Progenitor cell of endocrine pancreas (in vitro differentiated cells): ENCODE measurements at places on chromosomes 3 and 15.

DNA sequence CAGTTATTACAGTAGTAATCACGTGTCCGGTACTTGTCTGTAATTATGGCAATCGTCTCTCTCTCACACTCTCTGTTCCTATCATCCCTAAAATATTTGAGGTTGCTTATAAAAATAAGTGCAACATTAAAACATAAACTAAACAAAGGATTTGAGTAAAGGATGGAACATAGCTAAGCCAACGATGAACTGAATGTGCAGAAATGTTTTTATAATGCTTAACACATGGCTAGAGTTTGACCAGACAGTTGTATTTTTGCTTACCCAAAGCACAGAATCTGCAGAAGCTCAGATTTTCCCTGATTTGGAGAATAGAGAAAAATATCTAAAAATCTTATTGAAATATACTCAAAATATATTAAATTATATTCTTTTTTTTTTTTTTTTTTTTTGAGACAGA is 1030.9 kb downstream of the NAALADL2 start:
- no peak for DNase-seq

GRCh38 chr15:91970142-91970541 is 116.6 kb downstream of the SLCO3A1 start:
- DNase-seq, result no peak

DNA sequence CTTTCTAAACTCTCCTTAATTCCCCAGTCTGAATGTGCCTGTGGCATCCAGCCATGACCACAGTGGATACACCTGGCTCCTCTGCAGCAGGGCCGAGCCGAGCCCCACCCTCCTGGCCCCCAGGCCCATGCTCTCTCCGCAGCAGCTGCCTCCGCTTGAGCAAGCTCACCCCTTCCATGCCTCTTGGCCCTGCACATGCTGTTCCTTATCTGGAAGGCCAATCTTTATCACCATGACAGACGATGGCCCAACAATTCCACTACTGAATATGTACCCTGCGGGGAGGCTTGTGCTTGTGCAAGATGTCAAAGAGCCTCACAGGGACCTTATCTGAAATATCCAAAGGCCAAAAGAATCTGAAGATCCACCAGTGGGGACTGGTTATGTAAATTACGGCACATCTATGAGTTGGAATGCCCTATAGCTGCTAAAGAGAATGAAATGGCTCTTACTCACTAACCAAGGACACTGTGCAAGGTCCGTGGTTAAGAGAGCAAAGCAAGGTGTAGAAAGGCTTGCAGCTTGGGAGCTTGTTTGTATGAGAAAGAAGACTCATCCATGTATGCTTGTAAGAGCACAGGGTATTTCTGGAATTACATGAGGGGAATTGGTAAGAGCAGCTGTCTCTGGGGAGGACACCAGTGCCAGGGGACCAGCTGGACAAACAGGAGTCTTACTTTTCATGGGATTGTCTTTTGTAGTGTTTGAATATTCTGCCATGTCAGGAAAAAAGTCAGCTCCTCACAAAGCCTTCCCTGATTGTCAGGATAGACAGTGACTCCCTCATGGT is 55.2 kb downstream of the WNT7A start:
- no peak for DNase-seq

GRCh38 chr3:128853826-128854225 is 25.6 kb upstream of the ACAD9 start:
- no peak for DNase-seq

DNA sequence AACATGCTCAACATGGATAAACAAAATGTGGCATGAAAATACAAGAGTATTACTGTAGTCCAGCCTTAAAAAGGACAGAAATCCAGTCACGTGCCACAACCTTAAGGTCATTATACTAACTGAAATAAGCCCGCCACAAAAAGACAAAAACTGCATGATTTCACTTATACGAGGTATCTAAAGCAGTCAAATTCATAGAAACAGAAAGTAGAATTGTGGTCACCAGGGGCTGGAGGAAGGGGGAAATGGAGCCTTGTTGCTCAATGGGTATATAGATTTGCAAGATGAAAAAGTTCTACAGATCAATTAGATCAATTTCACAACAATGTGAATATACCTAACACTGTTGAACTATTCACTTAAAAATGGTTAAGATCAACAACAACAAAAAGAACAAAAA is 7.4 kb downstream of the GLB1 start:
- DNase-seq, result no peak

DNA sequence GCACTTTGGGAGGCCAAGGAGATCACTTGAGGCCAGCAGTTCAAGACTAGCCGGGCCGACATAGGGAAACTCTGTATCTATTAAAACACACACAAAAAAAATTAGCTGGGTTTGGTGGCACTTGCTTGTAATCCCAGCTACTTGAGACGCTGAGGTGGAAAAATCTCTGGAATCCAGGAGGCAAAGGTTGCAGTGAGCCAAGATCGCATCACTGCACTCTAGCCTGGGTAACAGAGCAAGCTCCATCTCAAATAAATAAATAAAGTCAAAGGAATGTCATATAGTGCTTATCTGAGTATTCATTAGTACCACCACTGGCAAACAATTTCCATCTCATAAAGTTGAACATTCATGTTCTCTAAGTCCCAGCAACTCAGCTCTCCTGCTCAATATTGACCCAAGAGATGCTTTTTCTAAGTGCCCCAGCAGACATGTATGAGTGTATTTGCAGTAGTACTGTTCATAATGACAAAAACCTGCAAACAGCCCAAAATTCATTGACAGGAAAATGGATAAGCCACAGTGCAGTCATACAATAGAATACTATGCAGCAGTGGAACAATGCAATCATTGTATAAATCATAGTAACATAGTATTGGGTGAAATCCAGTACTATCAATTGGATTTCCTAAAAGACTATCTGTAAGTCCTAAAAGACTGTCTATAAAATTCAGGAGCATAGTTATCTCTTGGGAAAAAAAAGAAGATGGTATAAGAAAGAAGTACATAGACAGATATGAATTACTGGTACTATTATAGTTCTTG is 751.5 kb upstream of the LMCD1 start:
- no peak for DNase-seq

DNA sequence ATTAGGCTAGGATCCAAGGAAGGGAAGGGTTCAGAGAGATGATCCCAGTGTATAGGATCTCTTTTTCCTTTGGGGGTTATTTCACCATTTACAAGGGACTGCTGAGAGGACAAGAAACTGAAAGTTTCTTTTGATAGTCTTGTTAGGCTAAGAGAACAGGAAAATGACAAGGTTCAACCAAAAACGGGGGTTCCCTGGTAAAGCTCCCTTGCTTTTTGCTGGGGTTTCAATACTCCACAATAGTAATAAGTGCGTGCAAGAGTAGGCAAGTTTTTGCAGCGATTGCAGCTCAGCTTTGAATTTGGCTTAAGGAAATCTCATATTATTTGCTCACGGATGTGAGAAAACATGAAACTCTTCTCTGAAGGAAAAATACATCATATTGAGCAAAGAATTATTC is 18.8 kb upstream of the SUSD5 start:
- no peak for DNase-seq

DNA sequence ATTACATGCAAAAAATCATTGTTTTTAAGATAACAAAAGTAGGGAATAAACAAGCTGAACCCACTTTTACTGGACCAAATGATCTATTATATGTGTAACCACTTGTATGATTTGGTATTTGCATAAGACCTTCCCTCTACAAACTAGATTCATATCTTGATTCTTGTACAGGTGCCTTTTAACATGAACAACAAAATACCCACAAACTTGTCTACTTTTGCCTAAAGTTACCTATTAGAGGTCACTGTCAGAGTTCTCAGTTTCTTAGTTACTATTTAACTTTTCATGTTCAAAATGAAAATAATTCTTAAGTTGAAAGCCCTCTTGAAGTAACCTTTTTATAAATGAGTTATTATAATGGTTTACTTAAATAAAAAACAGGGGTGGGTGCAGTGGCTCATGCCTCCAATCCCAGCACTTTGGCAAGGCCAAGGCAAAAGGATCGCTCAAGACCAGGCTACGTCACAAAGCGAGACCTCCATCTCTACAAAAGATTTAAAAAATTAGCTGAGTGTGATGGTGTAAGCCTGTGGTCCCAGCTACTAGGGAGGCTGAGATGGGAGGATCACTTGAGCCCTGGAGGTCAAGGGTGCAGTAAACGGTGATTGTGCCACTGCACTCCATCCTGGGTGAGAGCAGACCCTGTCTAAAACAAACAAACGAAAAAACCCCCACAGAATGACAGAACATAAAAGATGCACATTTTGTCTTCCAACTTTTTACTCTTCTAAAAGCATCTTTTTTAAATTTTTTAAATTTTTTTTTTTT is 16.0 kb downstream of the ACTR8 start:
- no peak for DNase-seq

GRCh38 chr3:10142707-10143560 is 1.4 kb downstream of the VHL start:
- no peak for DNase-seq

GRCh38 chr3:152459572-152459971 is 190.8 kb downstream of the MBNL1 start:
- no peak for DNase-seq

DNA sequence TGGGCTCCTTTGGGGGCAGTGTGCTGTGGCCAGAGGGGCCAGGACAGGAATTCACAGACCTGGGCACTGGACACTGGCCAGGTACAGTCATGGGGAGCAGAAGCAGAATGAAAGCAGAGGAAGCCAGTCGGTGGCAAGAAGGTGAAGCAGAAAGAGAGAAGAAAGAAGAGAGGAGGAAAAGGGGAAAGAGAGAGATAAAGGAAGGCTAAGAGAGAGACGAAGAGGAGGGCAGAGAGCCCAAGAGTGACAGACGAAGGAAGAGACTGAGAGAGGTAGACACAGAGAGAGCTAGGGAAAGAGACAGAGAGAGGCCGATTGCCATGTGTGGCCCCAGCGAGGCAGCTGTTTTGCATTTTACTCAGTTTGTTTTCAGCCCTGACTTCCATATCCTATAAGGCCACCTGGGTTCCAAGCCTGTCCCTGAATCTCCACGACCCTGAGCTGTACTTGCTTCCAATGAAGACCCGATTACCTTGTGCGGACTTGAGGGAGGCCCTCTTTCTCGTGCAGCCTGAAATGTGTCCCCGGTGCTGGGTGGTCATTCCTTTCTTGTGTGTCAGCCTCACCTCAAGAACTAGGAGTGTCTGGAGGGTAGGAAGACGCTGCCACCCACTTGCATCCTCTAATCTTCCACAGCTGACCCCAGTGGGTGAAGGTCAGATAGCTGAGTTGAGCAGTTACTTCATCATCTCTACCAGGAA is 73.9 kb downstream of the LSM3 start:
- DNase-seq, result no peak

DNA sequence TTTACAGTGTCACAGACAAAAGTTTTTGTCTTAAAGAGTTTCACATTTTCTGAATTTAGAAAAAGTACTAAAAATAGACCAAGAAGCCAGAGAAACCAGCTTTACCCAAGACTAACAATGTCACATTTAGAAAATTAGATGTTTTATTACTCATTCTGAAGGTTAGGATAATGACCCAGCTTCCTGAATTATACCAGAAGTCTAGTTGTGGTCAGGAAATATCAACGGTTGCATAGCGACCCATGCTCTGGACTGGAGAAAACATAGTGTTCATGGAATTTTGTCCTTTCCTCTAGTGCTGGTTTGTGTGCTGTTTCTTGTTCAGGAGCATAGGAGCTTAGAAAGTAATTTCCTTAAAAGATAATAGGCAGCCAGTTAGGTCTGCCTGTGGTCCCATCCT is 59.0 kb downstream of the DPPA2 start:
- no peak for DNase-seq

DNA sequence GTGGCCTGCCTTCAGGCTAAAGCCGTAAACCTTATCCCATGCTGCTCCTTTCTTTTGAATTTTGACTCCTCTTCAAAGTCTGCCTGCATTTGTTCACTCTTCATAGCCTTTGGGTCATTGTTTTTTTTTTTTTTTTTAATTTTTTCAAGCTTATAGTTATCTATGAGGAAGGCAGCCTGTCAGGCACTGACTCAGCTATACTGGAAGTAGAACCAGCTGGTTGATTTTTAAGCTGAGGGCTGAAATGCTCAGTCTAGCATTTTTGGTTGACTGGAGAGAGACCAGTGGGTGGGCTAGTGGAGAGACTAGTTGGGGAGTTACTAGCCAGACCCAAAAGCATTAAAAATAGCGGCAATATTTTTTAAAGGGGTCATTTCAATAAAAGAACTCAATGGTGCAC is 44.1 kb downstream of the C3orf20 start:
- DNase-seq, result no peak

GRCh38 chr3:105791919-105792786 is 76.7 kb downstream of the CBLB start:
- no peak for DNase-seq

- DNase-seq, result peak; percentile 22
Measured at GRCh38 chr3:18424213-18424728, 868 bp downstream of the SATB1 start.

GRCh38 chr15:76846782-76847181 is 58.4 kb downstream of the SCAPER start:
- no peak for DNase-seq

- no peak for DNase-seq
Measured at GRCh38 chr3:79534727-79535126, 233.1 kb downstream of the ROBO1 start.

DNA sequence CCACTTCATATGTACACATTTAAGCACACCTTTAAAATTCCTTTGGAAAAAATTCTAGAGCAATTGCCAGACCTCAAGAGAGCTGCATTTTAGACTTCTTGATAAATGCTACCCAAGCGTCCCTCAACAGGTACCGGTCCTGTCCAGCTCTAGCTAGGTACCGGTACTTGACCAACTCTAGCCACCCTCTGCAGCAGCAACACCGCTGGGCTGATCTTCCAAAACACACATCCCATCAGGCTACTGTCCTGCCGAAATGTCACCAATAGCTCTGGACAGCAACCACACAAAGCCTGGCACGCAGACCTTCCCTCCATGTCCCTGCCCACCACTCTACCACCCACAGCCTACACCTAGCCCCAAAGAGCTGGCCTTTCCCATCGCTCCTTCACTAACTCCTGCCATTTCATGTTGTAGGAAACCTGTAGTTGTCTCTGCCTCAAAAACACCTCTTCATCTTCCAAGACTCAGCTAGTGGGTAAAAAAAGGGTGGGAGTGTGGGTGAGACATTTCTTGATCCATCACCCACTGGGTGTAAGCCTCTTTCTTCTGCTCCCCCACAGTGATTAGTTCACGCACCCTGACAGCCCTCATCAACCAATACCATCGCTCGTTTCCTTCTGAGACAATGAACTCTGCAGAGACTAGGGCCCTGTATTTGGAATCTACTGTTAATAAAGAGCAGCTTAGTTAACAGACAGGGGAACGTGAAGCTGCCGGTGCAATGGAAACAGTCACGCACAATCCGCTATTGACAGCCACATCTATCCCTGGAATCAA is 6.8 kb downstream of the CHSY1 start:
- no peak for DNase-seq

DNA sequence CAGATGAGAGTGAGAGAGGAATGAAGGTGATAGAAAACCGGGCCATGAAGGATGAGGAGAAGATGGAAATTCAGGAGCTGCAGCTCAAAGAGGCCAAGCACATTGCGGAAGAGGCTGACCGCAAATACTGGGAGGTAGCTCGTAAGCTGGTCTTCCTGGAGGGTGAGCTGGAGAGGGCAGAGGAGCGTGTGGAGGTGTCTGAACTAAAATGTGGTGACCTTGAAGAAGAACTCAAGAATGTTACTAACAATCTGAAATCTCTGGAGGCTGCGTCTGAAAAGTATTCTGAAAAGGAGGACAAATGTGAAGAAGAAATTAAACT is 88.9 kb downstream of the EOMES start:
- no peak for DNase-seq
